ENCODE measurements at places on chromosomes 16 and 17.
A peak's percentile ranks its signal among the peaks of the same experiment; 100 is the strongest.

GRCh38 chr17:75476271-75476671 lies 19.8 kb downstream of the TMEM94 start:
- peak; percentile 80 for DNase-seq

- DNase-seq = no peak
Measured at GRCh38 chr17:43877031-43877430, 30.1 kb downstream of the CD300LG start.

DNA sequence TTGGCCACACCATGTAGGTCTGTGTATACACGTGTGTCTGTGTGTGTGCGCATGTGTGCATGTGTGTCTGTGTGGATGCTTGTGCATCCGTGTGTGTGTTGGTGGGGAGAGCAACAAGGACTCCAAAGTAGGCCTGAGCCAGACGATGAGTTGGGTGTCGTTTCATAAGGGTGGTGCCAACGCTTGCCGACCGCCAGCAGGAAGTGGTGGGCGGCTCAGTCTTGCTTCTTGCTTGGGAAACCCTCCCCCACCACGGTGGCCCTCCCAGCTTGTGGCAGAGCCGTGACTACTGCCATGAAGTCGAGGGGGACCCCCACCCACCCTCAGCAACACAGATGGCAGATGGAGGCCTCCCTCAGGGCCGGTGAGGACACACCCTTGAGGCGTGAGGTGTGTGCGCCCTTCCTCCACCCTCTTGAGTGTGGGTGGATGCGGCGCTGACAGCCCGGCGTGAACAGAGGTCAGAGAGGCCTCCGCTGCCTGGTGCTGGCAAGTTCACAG lies 17.5 kb downstream of the SBK1 start:
- DNase-seq = no peak

DNA sequence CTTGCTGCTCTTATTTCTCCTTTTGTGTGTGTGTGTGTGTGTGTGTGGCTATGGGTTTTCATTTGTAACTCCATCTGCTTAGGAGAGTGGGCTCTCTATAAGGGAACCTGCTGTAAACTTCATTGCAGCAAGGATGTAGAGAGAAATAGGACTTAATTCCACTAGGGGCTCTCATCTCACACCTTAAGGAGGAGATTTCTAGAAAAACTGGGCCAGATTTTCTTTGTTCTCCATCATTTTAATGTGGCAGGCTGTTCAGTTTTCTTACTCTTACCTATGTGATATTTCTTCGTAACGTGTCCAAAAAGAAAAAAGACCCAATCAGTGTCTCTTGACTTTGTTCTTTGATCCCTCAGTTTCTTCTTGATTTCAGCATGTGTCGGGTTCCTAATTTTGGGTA lies 4.5 kb upstream of the CASC3 start:
- no peak for DNase-seq

DNA sequence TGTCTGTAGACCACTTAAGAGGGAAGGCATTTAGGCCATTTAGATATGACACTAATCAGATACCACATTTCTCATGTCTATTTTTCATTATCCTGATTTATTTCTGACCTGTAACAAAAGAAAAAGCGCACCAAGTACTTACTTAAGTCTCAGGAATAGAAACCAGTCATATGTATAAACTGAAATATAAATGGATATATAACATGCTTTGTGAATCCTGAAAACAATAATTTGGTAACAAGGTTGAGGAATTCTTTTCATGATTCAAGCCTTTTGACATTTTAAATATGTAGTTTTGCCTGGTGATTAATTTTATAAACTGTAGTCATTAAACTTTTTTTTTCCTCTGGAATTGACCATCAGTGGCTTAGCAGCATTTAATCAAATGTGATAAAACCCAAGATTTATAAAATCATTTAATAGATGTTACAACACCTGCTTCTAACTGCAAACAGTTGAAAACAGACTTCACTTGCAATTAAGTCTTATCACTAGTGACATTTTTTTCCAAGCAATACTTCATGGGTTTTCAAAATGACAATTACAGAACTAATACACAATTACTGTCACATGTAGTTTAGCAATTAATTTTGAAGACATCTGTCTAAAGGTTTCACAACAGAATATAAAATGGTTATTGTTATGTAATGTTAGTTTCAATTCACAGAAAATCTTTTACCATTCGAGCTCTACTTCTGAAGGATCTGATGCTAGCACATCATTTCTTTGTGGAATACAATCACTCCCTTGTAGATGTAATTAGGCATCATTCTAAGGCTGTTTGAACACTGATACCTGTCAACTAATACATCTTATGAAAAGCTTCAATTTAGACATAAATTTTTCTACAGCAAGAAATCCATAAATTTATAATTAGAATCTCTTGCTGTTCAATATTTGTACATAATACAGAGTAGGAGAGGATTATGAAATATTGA lies 110.3 kb downstream of the TOX3 start:
- no peak for DNase-seq

GRCh38 chr16:63995025-63995424 lies 1126.8 kb downstream of the CDH11 start:
- no peak for DNase-seq

DNA sequence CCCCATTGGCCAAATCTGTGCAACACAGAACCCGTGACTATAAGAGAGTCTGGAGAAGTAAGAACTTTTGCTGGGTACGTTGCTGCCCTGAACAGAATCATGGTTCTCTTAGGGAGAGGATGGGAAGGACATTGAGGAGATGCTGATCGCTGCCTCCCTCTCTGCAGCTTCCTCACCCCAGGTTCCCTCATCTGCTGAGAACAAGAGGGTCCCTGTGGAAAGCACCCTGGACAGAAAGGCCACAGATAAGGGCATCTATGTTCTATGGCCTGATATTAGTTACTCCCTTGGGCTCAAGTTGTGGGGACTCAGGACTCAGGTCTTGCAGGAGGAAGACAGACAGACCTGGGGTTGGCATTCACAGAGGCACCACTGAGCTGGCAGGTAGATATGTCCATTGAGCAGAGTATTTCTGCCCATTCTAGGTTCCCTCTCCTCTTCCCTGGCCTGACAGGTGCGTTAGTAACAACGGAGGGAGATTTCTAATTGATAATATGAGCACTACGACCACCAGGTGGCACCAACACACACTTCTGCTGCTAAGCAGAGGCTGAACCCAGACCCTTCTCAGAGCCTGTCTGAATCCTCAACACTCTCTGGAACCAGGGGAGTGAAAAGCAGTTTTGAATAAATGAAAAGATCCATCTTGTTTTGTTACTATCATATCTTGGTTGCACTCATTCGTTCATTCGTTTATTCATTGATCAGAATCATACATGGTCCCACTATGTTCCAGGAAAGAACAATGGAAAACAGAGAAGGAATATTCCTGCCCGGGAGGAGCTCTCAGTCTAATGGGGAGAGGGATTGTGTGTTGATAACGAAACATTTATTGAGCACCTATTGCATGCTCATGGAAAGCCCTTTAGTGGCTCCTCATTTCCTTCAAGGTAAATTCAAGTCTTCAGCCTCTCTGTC lies 56.4 kb downstream of the SLC6A2 start:
- DNase-seq = peak; percentile 34

GRCh38 chr17:27990979-27991378 lies 51.5 kb upstream of the NLK start:
- DNase-seq = no peak

DNA sequence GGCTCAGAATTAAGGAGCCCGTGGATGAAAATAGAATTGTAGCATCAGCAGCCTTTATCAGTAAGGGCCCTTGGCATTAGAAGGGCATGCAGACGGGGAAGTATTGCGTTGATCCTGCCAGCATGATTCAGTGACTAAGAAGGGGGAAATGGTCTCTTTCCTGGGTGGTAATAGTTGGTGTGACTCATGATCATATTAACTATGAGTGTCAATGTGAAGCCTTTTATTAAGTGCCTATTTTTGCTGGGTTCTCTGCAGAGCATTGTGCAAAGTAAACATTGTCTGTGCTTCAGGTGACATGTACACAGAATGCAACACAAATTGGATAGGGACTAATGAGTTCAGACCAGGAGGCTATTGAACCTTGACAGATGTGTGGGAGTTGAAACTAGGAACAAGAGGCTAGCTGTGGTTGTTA lies 24.5 kb downstream of the RCVRN start:
- DNase-seq = no peak

- no peak for DNase-seq
Measured at GRCh38 chr16:5045499-5046115, 11.9 kb upstream of the NAGPA start.

DNA sequence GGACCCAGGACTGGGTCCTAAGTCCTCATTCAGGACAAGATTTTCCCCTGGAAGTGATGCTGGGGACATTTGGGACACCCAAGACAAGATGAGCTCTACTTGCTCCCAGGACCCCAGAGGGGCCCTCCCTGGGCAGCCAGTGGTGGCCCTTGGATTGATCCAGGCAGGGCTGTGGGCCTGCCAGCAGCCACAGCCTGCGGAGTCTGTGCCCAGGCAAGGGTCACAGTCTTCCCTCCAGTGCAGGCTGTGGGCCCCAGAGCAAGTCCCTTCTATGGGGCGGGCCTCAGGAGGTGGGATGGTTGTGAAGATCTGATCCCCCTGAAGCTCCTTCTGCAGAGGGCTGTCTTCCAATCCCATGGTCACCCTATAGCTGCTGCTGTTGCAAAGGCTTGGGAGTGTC lies 12.6 kb downstream of the CA7 start:
- no peak for DNase-seq

- DNase-seq = no peak
Measured at GRCh38 chr17:81332914-81333528, 37.9 kb upstream of the SLC38A10 start.

- no peak for DNase-seq
Measured at GRCh38 chr17:43475494-43476089, 8.2 kb upstream of the DHX8 start.

- DNase-seq = no peak
Measured at GRCh38 chr17:29581583-29582253, 7.7 kb downstream of the GIT1 start.

DNA sequence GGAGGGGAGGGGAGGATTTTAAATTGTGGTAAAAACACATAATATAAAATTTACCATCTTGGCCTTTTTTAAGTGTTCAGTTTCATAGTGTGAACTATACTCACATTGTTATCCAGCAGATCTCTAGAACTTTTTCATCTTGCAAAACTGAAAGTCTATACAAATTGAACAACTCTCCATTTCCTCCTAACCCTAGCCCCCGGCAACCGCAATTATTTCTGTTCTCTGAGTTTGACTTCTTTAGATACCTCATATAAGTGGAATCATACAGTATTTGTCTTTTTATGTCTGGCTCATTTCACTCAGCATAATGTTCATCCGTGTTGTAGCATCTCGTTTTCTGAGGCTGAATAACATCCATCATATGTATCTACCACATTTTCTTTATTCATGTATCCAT lies 30.0 kb upstream of the MRTFB start:
- no peak for DNase-seq

Measured in amygdala (tissue), 56 donors.